ENCODE measurements at places on chromosomes 7 and 10.

- DNase-seq: no peak
Measured at GRCh38 chr7:98722402-98722801, 105.3 kb downstream of the NPTX2 start.

DNA sequence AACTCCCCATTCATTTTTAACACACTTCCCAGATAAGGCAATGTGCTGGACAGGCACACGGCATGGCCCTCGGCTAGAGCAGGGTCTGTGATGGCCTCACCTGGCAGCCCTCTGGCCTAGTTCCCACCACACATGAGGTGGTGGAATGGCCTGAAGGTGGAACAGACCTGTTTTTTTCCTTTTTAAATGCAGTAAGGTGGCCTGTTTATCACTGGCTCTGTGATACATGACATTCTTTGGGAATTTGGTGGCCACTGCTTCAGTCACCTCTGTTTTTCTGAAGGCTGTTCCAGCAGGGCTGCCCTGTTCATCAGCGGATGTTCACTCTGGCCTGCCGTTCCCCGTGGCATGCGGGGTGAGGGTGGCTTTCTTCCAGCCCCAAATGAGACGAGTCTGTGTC is 36.6 kb downstream of the SHH start:
- no peak for DNase-seq

GRCh38 chr10:95353123-95353522 is 62.3 kb upstream of the PDLIM1 start:
- DNase-seq: no peak

DNA sequence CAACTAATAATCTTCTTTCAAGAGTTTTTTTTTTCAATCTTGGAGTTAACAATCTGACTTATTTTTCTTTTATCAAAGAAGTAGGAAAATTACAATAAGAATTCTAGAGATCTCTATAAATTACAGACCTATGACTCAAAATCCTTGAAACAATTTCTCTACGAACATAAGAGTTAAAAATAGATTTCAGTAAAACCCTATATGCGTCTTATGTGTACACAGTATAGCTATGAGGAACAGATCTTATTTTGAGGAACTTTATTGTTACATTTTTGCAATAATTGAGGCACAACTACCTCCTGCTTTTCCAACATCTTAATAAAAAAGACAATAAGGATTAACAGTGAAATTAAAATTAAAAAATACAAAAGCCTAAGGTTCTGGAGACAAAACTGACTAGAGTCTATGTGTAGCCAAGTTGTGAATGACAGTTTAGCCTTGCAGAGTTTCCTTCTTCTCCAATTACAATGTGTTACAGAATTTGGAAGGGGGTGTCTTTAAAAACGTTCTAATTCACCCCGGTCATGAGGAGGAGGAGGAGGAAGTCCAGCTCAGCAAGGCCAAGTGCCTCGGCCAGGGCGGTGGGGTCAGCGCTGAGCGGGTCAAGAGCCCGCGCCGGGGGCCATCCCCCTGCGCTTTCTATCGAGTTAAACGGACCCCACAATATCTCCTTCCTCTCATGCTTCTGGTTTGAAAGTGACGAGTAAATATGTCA is 40.5 kb downstream of the AMZ1 start:
- DNase-seq: no peak

DNA sequence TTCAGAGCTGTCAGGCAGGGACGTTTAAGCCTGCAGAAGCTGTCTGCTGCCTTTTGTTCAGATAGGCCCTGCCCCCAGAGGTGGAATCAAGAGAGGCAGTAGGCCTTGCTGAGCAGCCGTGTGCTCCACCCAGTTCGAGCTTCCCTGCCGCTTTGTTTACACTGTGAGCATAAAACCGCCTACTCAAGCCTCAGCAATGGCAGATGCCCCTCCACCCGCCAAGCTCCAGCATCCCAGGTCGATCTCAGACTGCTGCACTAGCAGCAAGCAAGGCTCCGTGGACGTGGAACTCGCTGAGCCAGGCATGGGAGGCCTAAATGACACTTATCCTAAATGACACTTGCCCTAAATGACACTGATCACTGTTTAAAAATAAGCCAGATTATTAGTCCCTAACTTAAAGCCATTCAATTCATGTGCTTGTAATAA is 6.8 kb upstream of the ASB15 start:
- DNase-seq: no peak

- DNase-seq: no peak
Measured at GRCh38 chr10:34677591-34677990, 137.5 kb downstream of the PARD3 start.

GRCh38 chr10:114654822-114655575 is 3.1 kb downstream of the ABLIM1 start:
- no peak for DNase-seq

GRCh38 chr10:108956149-108956548 is 967.2 kb downstream of the XPNPEP1 start:
- no peak for DNase-seq

- DNase-seq: no peak
Measured at GRCh38 chr7:66950311-66950710, 29.3 kb downstream of the TMEM248 start.

DNA sequence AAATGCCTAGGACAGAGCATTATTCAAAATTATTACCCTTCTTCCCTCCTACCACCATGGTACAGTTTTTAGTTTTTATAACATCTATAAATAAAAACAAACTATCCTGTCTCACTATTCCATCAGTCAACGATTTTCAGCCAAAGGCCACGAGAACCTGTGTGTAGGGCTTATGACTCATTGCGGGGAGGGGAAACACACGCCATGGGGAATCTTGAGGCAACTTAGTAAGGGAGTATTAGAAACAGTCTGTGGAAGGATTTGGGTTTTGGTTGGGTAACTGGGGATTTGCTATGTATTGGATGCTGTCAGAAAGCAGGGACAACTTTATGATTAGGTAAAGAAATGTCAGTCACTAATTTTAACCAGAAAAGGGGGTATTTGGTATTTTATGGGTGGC is 14.7 kb downstream of the GPR141 start:
- DNase-seq: no peak

DNA sequence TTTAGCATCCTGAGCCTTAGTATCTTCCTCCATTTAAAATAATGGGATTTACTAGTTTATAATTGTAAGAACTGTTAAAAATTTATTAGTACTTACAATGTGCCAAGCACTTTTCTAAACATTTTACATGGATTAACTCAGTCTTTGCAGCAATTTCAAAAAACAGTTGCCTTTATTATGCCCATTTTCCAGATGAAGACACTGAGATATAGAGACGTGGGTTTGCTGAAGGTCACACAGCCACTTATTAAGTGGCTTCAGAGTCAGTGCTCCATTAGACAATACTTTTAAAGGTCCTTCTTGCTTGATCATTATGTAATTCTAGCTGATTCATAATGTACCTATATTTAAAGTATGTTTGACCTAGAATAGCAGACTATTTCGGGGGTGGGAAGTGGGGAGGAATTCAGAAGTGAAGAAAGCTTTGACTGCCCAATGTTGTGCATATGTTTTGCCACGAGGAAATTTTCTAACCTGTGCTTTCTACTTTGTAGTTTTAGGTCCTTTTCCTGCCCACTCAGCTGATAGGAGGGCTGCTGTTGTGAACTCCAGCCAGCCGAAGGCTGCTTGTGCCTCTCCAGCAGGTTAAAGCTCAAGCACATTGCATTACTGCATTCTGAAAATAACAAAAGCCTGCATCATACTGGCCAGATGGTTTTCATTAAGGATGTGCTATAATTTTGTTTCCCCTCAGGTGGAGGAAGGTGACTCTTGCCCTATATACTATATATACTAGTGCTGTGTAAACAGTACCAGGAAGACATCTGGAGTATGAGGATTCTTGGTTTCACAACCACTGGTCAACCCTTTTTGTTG is 4.3 kb downstream of the PLEKHA8 start:
- DNase-seq: no peak

DNA sequence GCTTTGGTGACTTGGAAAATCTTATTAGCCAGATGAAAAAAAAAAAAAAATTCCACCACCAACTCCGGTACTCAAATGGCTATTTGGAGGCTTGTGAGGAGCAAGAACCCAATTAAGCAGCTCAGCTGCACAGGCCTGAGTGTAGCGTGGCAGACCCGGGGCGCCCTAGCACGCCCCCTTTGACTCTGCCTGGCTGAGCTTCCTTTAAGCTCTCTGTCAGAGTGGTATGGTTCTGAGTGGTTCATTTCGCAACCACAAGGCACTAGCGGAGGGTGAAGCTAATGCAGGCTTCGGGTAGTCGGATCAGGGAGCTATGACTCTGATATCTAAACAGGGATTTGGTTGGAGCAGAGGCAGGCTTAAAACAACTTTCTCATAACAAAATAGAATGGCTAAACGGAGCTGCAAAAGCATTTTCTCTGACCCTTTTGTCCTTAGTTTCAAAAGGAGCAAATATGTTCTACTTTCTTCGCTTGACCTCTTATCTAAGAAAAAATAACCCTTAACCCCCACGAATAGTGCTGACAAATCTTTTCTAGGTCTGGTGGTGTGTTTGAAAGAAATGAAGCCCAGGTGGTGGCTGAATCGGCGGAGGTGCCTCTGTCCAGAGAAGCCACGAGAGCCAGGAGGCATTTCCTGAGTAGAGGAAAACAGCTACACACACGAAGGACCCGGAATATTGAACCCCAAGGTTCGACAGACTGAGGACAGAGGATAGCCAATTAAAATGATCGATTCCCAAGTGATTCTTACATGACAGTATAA is 285.4 kb upstream of the GLI3 start:
- DNase-seq: no peak

DNA sequence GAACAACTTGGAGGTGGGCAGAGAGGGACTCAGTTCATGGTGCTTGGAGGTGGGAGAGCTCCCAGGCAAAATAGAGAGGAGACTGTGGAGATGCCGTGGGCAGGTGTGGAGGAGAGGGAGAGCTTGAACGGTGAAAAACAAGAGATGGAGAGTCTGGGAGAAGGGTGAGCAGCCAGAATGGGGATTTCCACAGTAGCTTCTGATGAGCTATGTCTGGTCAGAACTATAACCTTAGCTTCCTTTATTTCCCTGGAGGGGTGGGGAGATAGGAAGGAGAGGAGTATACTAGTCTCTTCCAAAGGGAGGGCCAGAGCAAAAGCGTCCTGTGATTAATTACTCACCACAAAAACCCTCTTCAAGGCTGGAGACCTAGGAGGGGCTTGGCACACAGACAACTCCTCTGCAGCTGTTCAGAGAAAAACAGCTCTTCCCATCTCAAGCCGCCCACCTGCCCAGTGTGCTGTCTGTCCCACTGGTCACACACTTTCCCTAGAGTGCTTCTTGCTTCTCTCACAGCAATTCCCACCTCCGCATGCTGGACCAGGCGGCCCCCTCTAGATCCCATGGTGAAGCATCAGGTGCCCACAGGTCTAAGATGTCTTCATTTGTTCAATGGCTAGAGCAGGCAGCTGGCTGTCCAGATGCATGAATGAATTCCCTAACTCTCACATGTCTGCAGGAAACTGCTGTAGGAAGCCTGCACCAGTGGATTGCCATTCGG is 41.9 kb downstream of the TAS2R41 start:
- no peak for DNase-seq

- DNase-seq: no peak
Measured at GRCh38 chr10:25175527-25176420, 973 bp downstream of the GPR158 start.

- no peak for DNase-seq
Measured at GRCh38 chr10:6314620-6315205, 112.0 kb downstream of the PFKFB3 start.

GRCh38 chr7:12303062-12303461 is 92.0 kb downstream of the TMEM106B start:
- DNase-seq: no peak

DNA sequence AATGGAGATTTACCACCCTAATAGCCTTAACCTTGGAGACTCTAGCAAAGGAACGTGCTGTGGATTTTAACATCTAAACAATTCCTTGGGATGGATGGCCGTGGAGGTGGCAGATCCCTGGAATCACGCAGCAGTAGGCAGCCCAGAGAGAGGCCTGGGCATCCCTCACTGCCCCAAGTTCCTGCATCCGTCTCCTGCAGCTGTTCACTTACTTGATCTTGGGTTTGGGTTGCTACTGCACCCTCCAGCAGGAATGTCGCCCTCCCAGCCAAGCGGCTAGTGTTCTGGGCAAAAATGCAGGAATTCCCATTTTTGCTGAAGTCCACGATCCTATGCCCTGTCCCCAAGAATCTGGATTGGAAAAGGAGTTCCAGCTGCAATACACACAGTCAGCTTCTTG is 166.7 kb upstream of the SH2B2 start:
- no peak for DNase-seq

- no peak for DNase-seq
Measured at GRCh38 chr7:2062648-2063047, 170.1 kb downstream of the MAD1L1 start.

- no peak for DNase-seq
Measured at GRCh38 chr10:130226012-130226411, 89.8 kb downstream of the GLRX3 start.

GRCh38 chr10:68992636-68993440 is 4.2 kb downstream of the KIFBP start:
- DNase-seq: no peak

GRCh38 chr10:56622335-56622973 is 261.4 kb upstream of the ZWINT start:
- DNase-seq: no peak

DNA sequence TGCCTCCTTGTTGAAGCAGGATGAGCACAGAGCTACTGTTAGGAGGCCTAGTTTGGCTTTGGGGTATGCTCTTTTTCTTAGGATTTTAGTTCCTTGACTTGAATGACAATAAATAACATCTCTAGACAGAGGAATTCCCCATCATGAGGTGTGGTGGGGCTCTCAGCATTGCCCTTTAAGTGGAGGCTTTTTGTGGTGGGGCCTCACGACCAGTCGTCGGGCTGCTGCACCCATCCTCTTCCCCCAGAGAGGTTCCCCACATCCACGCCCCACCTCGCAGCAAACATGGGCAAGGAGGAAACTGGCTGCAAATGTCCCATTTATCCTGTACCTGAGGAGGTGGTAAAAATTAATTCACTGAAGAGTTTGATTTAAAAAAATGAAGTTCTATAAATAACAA is 36.1 kb upstream of the TARP start:
- no peak for DNase-seq

- no peak for DNase-seq
Measured at GRCh38 chr10:79386637-79387465, 39.6 kb downstream of the PPIF start.

- no peak for DNase-seq
Measured at GRCh38 chr7:155477476-155477875, 19.5 kb downstream of the EN2 start.

DNA sequence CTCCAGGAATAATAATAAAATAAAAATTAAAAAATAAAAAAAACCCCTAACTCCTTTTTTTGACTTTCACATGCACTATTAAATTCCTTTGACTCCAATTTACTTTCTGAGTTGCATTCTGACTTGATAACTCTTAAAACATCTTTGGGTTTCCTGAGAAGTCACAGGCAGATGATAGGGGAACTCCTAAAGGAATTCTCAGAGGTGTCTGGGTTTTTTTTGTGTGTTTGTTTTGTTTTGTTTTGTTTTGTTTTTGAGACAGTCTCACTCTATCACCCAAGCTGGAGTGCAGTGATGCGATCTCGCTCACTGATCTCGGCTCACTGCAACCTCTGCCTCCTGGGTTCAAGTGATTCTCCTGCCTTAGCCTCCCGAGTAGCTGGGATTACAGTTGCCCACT is 52.7 kb upstream of the APBB1IP start:
- no peak for DNase-seq

DNA sequence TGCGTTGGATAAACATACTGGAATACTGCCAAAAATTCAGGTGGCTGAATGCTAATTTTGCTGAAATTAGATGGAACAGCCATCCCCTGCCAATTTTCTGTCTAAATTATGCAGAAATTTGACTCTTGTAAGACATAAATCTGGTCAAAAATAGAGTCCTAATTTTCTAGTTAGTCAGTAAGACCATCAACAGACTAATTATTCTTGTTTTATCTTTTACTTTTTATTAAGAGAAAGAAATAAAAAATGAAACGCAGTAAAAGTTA is 110.3 kb upstream of the GATA3 start:
- no peak for DNase-seq

All from 8988T (cell line).